ENCODE measurements at places on chromosomes 7 and 10.

DNA sequence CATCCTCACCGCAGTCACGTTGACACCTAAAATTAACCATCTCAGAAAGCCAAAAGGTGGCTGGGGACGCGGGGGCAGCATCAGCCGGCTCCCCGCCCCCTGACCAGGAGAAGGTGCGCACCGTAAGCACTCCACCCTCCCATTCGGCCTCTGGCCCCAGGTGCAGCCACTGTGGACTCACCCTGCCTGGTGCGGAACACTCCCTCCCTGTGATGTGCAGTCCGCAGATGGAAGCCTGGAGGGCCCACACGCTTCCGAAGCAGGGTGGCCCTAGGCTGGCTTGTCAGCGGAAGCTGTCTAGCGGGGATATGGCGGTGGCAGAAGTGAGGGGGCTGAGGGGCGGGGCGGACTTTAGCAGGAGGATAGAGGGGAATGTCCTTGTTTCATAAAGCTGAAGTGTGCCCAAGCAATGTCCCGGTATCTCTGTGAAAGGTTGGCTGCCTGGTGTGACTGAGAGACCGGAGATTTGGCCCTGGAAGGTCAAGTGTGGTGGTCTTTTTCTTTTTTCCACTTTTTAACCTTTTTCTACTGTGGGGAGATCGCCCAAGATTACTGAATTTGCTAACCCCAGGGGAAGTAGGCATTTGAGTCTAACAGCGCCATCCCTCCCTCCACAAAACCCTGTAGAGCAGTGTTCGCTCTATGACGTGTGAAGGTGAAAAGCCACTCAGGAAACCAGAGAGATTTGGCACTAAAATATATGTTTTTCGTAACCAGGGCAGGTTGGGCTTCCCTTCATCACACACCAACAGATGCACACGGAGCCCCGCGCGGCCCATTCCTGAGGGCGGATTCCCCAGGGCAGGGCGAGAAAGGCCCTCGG lies 74.7 kb downstream of the CXCL12 start:
- DNase-seq, result no peak

DNA sequence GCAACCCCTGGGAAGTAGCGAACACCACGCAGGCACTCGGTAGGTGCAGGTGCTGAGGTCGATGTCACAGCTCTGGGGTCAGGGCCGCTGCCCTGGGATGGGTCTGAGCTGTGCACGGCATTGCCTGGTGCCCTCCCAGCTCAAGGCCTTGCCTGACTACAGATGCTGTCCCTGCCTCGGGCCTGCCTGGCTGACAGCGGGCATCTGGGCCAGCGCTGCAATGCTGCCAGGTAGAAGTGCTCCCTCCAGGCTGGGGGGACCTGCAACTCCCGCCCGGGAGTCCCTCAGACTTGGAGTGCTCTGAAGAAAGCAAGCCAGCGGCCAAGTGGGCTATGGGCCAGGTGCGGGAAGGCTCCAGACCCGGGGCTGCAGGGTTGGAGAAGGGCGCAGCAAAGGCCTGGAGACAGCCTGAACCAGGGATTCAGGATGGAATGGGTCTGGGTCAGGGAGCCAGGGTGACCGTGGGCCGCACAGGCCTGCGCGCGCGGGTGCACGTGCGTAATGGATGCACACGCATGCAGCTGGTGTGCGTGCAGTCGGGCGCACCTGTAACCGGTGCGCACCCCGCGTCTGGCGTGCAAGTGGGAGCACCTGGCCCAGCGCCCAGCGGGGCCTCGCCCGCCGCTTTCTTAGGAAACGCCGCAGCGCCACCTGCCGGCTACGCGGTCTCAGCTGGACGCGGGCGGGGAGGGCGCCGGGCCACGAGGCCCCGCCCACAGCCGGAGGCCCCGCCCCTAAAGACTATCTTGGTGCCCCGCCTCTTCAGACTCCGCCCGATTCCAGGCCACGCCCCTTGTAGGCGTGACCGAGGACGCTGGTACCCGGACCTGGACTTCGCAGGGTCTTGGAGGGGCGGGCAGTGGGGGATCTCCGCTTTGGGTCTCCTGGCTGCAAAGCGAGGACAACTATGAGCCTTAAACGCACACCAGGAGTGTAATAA lies 46.7 kb downstream of the MICALL2 start:
- peak; percentile 67 for DNase-seq

GRCh38 chr10:28478646-28479045 lies 54.3 kb upstream of the WAC start:
- DNase-seq, result no peak

GRCh38 chr10:17847585-17848296 lies 38.6 kb downstream of the MRC1 start:
- DNase-seq, result no peak

DNA sequence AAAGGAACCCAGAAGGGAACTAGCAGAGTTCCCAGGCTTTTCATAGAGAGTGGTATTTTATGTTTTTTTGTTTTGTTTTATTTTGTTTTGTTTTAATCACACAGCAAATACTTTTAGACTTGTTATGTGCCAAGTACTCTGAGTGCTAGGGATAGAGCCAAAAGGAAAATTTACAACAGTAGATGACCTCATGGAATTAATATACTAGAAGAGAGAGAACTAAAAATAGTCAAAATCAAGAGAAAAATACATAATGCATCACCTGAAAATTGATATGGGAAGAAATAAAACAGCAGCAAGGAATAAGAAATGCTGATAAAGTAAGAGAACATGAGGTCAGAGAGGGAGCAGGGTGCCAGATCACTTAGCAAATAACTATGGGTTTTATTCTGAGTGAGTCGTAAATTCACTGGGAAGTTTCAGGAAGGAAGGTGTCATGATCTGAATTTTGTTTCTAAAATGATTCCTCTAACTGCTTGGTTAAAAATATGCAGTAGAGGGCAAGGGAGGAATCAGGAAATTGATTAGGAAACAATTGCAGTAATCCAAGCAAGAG lies 351.0 kb downstream of the ANKRD7 start:
- DNase-seq, result no peak

DNA sequence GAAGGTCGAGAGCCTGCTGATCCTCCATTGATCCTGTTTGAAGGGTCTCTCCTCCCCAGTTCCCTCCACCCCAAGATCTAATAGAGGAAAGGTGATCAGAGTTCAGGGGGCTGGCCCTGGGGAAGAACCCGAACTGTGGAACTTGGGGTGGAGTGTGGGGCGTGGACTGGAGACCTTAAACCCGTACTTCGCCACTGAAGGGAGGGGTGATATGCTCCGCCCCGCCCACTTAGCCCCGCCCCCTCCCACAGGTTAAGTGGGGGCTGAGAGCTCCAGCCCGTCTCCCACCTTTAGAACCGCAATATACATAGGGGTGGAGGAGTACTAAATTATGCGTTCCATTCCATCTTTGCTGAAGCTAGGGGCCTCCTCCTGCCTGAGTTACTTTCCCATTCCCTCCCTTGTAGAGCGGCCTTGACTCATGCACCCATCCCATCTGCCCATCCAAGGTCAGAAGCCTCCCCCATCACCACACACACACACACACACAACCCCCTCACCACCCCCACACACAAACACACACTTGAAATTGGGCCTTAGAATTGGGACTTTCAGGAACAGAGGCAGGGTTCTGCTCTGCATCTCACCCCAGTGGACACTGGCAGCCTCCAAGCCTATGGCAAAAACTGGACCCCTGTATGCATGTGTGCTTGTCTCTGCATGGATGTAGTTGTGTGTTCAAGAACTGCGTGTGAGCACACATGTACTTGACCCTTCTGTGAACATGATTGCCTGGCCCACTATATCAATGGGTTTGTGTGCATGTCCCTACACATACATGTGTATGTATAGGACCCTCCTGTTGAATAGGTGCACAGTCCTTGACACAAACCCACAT lies 991 bp downstream of the SEMA4G start:
- peak; percentile 15 for DNase-seq

GRCh38 chr7:68682910-68683309 lies 915.4 kb upstream of the AUTS2 start:
- no peak for DNase-seq

DNA sequence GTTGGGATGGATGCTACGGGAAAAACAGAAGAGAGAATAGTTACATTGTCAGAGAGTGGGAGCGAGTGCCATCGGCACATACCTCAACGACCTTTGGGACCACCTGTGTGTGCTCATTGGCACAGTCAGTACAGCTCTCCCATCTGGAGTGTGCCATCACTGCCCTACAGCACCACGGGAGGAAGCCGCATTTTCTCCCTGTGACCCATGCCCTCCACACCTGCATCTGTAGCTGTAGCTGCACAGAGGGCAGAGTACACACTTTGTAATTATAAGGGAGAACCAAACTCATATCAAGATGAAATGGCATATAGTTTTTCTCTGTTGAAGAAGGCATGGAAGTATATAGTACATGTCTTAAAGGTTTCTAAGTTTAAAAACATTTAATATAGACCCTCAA lies 207.4 kb downstream of the LHFPL3 start:
- no peak for DNase-seq

DNA sequence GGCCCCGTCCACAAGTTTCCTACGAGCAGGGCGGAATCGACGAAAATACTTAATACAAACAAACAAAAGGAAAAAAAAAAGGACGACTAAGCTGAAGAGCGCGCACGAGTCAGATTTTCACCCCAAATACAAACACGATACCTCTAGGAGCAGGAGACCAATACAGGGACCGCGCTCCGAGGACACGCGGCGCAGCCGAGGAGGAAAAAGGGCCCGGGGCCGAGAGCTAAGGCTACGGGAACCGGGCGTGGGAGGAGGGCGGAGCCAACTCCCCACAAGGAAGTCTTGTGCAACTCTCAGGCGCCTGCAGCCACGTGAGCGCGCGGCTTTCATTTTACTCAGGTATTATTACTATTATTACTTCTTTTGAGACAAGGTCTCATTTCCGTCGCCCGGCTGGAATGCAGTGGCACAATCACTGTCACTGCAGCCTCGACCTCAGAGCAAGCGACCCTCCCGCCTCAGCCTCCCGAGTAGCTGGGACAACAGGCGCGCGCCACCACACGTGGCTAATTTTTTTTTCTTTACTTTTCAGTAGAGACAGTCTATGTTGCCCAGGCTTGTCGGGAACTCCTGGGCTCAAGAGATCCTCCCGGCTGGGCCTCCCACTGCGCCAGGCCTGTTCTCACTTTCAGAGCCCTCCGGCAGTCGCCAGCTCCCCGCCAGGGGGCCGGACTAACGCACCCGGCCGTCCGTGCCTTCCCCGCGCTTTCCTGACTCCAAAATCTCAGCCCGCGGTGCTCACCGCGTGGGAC lies 1.2 kb downstream of the HNRNPF start:
- peak; percentile 62 for DNase-seq

DNA sequence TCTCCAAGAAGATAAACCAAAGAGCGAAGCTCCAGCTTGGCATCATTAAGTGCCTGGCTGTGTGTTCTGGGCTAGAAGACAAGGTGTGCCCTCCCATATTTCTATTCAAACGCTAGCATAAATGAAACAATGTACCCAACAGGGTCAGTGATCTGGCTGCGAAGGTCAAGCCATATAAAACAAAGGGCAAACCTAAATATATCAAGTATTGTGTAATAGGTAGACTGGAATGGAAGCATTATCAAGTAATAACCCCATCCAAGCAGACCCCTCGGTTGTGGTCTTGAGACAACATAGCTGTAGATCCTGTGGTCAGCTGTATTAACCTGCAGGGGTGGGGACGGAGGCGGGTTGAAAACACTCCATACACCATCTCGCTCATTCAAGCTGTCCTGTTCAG lies 31.6 kb upstream of the TNKS2 start:
- no peak for DNase-seq

DNA sequence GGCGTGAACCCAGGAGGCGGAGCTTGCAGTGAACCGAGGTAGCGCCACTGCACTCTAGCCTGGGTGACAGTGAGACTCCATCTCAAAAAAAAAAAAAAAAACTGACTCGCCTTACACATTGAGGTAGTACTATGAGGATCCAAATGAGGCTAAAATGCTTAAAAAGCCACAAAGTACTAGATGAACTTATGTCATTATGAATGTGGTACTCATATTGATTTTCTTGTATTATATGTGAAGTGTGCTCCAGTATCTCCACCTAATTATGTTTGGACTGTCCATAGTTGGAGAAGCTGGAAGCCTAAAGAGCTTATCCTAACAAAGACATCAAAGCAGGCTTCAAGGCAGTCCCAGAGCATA lies 9.1 kb downstream of the CCNY start:
- no peak for DNase-seq

GRCh38 chr7:44920119-44920518 lies 34.8 kb upstream of the PURB start:
- no peak for DNase-seq

GRCh38 chr7:7564323-7564780 lies 2.3 kb upstream of the MIOS start:
- DNase-seq, result no peak

DNA sequence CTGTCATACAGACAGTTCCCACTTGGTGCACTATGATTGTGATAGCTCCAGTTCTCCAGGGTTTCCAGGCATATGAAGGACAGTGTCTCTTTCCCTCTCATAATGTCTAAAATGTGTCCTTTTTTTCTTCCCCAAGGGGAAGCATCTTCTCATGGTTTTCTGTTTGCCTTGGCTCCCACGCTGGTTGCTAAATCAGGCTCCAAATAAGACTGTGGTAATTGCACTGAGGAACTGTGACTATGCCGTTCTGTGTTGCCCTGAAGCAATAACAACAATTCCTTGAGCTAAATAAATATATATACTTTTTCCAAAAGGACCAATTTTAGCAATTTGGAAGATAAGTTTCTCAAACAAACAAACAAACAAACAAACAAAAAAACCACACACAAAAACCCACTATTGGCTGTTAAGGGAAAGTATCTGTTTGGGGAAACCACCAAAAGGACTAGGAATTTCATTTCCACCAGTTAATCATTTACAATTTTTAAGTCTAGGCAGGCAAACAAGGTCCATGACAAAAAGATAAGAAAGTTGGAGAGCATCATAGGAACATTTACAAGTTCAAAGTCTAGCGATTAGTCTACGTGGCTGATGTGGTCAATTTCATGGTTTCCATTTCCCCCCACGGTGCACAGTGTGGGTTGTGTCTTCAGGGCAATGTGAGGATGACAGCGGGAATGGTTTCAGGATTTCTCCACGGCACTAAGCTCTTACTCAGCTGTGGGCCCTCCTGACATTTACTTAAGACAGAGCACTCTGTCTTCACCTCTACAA lies 62.4 kb downstream of the THNSL1 start:
- no peak for DNase-seq

DNA sequence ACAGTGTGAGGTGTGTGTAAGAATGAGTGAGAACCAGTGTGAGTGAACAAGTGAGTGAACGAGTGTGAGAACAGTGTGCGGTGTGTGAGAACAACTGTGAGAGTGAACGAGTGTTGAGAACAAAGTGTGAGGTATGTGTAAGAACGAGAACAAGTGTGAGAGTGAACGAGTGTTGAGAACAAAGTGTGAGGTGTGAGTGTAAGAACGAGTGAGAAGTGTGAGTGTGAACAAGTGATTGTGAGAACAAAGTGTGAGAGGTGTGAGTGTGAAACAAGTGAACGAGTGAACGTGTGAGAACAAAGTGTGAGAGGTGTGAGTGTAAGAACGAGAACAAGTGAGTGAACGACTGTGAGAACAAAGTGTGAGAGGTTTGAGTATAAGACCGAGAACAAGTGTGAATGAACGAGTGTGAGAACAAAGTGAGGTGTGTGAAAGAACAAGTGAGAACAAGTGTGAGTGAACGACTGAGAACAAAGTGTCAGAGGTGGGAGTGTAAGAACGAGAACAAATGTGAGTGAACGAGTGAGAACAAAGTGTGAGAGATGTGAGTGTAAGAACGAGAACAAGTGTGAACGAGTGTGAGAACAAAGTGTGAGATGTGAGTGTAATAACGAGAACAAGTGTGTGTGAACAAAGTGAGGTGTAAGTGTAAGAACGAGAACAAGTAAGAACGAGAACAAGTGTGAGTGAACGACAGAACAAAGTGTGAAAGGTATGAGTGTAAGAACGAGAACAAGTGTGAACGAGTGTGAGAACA lies 47.9 kb downstream of the ESYT2 start:
- DNase-seq, result no peak
